ENCODE measurements at places on chromosomes 2 and 18.

- no peak for DNase-seq
Measured at GRCh38 chr2:223086370-223086981, 34.5 kb downstream of the KCNE4 start.

- DNase-seq = no peak
Measured at GRCh38 chr2:205273627-205274026, 408.7 kb upstream of the NRP2 start.

DNA sequence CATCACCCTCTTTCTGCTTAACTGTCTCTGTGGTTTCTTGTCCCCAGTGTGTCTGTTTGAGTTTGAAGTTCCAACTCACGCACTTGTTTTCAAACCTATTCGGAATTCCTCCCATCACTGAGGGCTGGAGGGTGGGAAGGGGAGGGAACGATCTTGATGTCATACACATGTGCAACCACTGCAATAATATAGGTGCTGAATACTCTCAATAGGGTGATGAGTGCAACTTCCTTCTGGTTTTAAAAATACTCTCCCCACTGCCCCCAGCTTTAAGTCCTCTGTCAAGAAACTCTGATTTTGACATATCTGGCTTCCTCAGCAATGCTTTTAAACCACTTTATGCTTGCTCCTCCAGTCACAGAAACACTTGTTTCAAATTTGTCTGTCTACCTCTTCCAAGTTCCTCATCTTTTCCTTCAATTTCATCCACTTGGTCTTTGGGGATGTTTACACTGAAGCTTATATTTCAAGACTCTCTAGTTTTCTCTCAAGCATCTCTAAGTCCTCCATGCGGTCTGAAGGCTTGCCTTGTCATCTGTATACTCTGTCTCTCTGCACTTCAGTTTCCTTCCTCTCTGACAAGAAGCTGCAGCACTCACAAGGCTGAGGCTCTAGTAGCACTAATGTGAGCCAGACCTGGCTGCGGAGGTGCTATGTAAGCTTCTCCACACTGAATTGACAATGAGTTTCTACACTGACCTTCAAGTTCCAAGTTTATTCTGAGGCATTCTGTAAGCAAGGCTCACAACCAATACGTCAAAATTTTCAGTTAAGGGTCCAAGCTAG is 422.3 kb downstream of the ZEB2 start:
- no peak for DNase-seq

GRCh38 chr2:54546923-54547720 is 91.0 kb downstream of the SPTBN1 start:
- DNase-seq = no peak

DNA sequence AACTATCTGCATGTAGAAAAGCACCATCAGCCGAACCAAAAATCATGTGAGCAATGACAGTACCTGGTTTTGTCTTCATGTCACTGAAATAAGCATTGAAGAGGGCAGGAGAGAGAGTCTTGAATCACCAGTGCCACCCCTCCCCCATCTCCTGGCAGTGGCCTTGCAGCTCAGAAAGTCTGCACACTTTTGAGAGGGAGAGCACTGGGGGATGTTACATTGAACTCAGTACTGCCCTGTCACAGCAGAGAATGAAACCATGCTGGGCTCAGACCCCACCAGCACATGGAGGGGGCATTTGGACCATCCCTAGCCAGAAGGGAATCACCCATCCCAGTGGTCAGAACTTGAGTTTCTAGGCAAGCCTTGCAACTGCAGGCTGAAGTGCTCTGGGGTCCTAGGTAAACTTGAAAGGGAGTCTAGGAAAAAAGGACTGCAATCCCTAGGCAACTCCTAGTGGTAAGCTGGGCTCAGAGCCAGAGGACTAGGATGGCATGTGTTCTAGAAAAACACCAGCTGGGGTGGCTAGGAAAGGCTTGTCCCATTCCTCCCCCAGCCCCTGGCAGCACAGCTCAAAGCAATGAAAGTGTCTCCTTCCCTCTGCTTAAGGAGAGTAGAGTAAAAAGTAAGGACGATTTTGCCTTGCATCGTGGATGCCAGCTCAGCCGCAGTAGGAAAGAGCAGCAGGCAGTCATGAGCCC is 259.9 kb upstream of the MYT1L start:
- DNase-seq = no peak

GRCh38 chr2:51218047-51218446 is 186.1 kb upstream of the NRXN1 start:
- DNase-seq = no peak
